ENCODE measurements at places on chromosomes 5 and 9.

GRCh38 chr5:175796536-175797499, 74.6 kb upstream of the CPLX2 start:
- peak; percentile 70 for DNase-seq

GRCh38 chr5:125326150-125326510, 579.7 kb upstream of the ZNF608 start:
- no peak for DNase-seq

DNA sequence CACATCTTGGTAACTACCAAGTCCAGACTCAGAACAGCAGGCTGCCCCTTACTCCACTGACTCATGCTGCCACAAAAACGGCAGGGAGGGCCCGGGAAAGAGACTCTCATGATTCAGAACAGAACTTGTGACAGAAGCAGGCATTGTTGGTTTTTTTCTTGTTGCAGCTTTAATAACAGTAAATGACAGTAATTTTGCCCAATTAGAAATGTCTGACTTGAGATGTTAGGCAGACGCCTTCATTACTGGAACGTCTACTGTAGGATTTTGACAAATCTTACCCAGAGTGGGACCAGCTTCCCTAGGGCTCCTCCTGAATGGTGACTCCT, 77.9 kb downstream of the SEMA5A start:
- DNase-seq: no peak

- DNase-seq: no peak
These were observed 58.3 kb upstream of the KLF4 start for GRCh38 chr9:107547772-107548297.

DNA sequence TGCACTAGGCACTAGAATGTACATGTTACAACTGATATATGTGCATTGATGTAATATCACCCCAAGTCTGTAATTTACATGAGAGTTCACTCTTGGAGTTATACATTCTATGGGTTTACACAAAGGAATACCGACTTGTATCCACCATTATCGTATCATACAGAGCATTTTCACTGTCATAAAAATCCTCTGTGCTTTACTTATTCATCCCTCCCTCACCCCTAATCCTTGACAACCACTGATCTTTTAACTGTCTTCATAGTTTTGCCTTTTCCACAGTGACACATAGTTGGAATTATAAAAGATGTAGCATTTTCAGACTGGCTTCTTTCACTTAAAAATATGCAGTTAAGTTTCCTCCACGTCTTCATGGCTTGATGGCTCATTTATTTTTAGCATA, 11.1 kb upstream of the RFK start:
- DNase-seq: no peak

DNA sequence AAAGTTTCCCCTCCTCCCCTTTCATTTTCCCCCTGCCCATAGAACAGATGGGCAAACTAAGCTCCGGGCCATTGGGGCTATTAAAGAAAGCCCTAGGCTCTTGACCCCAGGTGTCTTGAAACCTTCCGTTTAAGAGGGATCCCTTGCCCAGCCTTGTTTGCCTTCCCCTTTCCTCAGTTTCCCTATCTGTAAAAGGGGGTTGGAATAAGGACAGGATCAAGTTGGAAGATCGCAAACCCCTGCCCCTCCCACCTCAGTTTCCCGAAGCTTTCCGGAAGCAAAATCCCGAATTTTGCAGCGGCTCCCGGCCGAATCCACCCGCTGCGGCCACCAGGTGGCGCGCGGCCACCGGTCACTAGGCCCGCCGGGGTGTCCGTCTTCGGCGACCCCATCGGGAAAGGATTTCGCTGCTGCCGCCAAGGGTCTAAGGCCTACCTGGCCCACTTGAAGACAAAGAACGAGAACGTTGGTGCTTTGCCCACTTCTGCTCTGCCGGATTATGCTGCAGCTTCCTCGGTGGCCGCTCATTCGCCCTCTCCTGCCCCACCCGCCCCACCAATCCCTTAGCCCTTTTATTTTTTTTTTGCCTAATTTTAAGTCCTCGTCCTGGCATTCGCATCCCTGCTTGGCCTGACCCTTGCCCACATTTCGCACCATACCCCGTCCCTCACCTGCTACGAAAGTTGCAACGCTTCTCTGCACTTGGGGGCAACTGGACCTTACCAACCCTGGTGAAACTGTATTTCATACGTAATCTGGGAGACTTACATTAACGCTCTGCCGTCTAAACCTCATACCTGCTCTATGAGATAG, 962 bp upstream of the NR6A1 start:
- peak; percentile 19 for DNase-seq

- no peak for DNase-seq
These were observed 42.6 kb downstream of the RGS3 start for GRCh38 chr9:113506090-113506589.

DNA sequence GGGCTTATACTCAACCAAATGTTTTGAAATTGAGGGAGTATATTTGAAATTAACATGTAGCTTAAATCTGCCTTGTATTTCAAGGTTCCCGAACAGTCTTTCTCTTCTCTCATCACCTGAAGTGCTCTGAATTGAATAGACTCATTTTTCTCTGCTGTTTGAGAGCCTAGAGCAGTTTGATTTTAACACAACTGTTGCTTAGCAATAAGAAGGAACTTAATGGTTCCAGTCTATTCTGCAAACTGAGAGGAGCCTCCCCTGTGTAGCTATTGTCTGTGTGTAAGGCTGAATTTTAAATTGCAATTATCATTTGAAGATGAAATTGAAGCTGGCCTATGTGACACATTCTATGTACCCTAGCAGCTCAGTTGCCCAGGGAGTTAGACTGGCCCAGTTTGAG, 87.1 kb upstream of the CKMT2 start:
- DNase-seq: no peak

DNA sequence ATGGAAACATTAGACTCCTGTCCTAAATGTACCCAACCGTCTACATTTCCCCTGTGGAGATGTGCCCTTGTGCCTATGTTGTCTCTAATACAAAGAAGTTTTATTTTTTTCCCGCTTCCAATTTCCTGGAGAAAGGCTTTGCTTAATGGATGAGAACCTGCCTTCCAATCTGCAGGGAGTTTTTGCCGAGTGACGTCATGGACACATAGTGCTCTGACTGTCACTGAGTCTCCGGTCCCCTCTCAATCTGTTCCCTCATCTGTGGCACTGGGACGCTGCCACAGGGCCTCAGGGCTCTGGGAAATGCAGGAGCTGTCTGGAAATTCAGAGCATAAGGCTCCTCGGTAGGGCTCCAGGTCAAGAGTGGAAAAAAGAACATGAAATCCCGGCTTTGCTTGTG, 144.8 kb downstream of the PDZD2 start:
- DNase-seq: no peak

- no peak for DNase-seq
These were observed 177.8 kb downstream of the RGS3 start for GRCh38 chr9:113641100-113641885.

Data from CD4-positive, alpha-beta T cell treated with Interleukin-1 beta for 1 hour (primary cell).